ENCODE measurements at places on chromosomes 2 and 18.

DNA sequence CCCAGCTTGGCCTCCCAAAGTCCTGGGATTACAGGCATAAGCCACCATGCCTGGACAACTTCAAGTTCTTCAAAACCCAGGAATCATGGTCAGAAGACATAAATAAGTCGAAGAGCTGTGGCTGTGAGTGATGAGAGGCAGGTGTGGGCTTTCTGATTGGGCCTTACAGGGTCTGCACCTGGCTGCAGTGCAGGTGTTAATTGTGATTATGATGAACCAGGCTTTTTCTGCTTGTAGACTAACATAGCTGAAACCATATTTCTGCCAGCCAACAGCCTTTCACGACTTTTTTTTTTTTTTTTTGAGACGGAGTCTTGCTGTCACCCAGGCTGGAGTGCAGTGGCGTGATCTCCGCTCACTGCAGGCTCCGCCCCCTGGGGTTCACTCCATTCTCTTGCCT is 14.9 kb upstream of the DTNB start:
- no peak for DNase-seq

- no peak for DNase-seq
Measured at GRCh38 chr2:20433946-20434553, 12.8 kb upstream of the RHOB start.

GRCh38 chr18:77082316-77082955 is 50.1 kb downstream of the MBP start:
- no peak for DNase-seq

DNA sequence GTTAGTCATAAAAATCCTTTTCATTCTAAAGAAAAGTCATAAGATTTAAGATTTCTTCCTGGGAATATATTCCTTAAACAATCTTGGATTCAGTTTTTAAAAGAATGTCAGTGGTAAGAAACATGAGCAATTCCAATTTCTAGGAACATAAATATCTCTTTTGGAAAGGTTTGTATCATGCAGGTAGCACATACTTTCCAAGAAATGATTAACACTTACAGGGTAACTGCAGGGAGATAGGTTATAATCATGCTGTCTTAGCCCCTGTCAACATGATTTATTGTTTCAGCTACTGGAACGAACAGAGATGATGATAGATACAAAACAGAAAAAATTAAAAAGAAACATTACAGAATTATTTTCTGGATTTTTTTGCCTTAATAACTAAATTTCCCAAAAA is 1537.7 kb downstream of the LRP1B start:
- no peak for DNase-seq

DNA sequence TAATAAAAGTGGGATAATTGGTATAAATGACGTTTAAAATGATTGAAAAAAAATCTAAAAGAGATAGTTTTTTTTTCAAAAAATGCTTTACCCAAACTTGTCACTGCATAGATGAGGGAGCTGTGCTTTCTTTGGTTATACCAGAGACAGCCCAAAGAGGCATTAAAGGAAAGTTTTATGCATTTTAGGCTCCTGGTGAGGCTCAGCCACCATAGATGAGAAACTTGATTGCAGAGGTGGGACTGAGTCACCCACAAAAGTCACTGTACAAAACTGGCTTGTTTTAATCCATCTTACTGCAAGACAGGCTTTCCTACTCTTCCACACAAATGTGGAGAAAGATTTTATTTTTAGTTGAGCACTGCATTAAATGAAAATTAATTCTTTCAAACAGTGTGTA is 2.4 kb downstream of the SMYD1 start:
- DNase-seq, result no peak

Data from testis (tissue), 5 donors.